ENCODE measurements at places on chromosomes 5 and 9. TPM values are rescaled to one million over a fixed set of nuclear protein-coding genes. Genes with fewer than 3 reads are reported as not detected.

- DNase-seq, result no peak
Measured at GRCh38 chr5:21573416-21574314, 1279.5 kb downstream of the CDH12 start.

DNA sequence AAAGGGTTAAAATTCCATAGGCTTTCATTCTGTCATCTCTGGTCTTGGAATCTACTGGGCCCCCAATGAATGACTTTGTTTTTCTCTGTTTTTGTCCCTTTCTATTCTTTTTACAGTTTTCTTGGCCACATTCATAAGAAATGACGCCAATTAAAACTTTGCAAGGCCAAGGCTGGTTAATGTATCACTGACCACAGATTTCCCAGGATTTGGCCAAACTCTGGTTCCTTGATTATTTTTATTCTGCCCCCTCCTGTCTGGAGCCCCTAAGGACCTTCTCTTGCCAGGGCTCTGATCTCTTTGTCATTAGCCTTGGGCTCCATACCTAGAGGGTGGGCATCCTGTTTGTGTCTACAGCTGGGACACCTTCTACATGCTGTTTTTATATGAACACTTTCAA is 388.9 kb upstream of the PAPPA start:
- no peak for DNase-seq

SLC6A3 gene
- total RNA-seq, result 0.50 TPM

- DNase-seq, result no peak
Measured at GRCh38 chr9:101902051-101902450, 163.6 kb upstream of the GRIN3A start.

IL5 gene
- not detected for total RNA-seq

GRCh38 chr5:117645400-117645799 is 1070.8 kb upstream of the SEMA6A start:
- DNase-seq, result no peak

DNA sequence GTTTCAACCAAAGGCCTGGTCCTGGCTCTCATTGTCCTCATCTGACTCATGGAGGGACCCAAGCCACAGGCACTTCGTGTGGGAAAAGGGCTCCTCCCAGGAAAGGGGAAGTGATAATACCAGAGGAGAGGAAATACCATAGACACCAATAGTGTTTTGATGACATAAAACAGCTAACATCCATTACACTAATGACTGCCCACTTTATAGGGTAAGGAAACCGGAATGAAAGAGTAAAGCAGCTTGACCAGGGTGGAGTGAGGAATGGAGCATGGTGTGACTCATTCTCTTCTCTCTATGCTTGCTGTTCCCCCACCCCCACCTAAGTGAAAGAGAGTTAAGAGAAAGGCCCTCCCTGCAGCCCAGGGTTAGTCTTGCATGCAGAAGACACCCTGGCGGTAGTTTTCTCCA is 67.4 kb upstream of the HRH2 start:
- DNase-seq, result no peak

DNA sequence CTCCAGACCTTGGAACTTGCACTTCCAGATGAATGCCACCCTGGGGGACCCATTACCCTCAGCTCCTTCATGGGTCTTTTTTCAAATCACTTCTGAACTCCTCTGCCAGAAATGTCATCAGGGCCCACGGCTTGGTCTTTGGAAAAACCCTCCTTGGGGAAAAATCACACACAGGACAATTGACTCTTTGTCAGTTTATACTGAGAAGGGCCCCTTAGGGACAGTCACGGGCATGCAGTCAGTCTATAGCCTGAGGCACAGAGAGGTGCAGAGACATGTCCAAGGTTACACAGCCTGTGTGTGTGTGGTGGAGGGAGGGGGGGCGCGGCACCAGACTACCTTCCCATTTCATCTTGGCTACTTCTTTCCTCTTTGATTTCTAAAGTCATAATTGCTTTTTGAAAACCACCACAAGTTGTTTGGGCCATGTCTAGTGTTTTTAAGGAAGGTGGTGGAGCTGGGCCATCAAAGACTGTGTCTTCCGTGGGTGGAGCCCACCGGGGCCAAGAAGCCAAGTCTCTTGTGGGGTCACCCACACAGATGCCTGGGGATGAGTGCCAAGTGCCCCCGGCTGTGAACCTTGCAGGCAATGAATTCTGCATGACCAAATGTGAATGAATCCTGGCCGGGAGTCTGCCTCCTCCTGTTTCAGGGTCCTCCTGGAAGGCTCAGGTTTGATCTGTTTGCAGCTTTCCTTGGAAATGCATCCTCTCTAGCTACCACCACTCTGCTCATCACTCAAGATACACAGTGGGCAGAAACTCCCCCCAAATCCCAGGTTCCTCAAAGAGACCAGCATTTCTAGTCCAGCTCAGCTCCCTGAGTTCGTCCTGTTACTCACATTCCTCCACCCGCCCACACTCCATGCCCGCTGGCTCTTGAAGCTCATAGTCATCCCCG is 200.1 kb upstream of the TBC1D2 start:
- DNase-seq, result no peak

DNA sequence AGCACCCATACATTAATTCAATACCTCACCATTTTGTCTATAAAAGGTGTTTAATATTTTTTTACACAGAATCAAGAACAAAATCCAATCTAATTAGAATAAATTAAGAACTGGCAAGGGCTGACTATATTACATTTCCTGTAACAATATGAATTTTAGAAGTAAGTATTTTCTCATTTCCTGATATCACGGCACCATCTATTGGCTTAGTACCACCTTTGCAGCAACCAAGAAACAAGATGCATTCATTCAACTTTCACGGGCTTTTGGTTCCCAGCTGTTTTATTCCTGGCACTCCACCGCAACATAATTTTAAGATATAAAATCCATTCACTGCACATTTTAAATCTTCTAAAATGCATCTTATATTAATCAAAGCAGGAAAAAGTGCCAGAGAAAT is 20.6 kb downstream of the PSMB7 start:
- DNase-seq, result no peak

- DNase-seq, result no peak
Measured at GRCh38 chr5:168318240-168318639, 26.8 kb downstream of the WWC1 start.

PTGS1 gene
- total RNA-seq, result 16.0 TPM

ZNF462 gene
- 18.5 TPM for total RNA-seq

RHOBTB3 gene
- total RNA-seq, result 143 TPM

- DNase-seq, result no peak
Measured at GRCh38 chr9:105964156-105964555, 269.8 kb downstream of the TMEM38B start.

DNA sequence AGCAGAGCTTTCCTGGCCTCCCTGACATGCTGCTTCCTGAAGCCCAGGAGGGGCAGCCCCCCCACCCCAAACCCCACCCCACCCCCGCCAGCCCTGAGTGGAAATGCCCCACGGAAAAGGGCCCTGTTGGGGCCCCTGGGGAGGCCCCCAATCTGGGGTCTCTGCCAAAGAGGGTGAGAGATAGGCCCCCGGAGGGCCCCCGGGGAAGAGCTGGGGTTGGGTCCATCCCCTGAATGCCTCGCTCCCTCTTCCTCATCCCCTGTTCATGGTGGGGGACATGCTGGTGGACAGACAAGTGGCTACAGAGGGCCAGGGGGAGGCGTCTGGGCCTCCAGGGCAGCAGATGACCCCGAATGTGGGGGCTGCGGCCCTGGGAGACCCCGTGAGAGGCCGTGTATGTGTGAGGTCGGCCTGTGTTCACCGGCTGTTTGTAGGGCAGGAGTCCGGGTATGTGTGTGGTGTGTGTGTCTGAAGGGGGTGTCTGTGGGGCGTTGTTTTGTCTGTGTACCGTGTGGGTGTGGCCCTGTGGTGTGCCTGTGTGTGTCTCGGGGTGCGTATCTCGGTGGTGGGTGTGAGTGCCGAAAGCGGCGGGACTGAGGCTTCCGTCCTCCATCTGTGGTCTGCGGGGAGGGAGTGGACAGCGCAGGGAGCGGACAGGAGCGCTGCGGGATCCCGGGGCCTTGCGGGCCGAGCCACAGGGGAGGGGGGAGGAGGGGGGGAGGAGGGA is 11.3 kb downstream of the C9orf50 start:
- DNase-seq, result no peak

TRIM32 gene
- total RNA-seq, result 14.1 TPM

GRCh38 chr5:179812135-179812825 is 5.6 kb upstream of the MGAT4B start:
- DNase-seq, result no peak

DNA sequence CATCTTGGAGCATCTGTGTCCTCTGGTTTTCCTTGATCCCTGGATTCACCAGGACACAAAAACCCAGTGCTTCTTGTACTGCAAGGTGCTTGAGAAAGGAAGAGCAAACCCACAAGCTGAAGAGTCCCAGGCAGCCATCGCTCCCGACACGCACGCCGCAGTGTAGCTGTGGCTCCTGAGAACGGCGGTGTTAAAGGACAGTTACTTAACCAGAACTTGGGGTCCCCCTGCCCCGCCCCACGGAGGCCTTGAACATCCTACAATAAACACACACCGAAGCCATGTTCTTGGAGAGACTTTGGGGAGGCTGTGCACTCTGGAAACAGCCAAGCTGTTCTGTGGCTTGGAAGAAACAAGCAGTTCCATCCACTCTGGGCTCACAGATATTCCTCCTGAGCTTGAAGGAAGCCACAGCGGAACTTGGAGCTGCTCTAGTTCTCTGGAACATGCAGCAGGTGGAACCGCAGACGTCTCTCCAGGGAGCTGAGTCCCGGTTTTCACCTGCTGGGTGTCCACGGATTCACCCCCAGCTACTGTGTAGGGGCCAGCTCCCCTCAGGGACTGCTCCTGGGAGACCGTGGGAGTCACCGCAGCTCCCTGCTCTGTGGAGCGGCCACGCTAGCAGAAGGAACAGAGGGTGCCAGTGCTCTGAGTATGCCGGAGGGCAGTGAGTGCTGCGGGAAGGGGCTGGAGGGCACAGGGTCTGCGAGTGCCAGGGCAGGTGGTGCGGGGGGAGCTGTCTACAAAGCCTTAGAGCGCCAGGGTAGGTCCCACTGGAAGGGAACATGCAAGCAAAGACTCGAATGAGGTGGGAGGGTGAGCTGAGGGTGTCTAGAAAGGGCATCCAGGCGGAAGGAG is 107.3 kb downstream of the ADAMTS2 start:
- no peak for DNase-seq

SLC25A2 gene
- not detected for total RNA-seq

DNA sequence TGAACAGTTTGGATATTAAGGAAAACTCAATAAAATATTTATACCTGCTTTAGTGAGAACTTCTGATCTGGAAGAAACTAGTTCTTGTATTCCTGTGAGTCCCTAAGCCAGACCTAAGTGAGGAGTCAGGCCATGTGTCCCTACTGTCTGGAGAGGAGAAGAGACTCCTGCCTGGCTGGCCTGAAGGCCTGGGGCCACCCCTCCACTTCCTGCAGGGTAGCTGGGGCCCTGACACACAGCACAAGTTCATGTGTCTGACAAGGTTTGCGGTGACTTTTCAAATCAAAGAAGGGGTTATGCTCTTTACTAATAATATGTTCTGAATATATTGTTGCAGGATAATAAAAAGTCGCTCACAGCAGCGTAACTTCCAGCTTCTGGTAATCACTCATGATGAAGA is 16.1 kb upstream of the IL13 start:
- DNase-seq, result no peak

- DNase-seq, result no peak
Measured at GRCh38 chr5:122501089-122501435, 189.0 kb downstream of the SNCAIP start.

- no peak for DNase-seq
Measured at GRCh38 chr5:11268891-11269290, 507.9 kb upstream of the DAP start.

RPL7A gene
- 2,244 TPM for total RNA-seq

IGFBPL1 gene
- not detected for total RNA-seq

GRCh38 chr5:134493461-134494055 is 31.9 kb upstream of the JADE2 start:
- DNase-seq, result no peak

DNA sequence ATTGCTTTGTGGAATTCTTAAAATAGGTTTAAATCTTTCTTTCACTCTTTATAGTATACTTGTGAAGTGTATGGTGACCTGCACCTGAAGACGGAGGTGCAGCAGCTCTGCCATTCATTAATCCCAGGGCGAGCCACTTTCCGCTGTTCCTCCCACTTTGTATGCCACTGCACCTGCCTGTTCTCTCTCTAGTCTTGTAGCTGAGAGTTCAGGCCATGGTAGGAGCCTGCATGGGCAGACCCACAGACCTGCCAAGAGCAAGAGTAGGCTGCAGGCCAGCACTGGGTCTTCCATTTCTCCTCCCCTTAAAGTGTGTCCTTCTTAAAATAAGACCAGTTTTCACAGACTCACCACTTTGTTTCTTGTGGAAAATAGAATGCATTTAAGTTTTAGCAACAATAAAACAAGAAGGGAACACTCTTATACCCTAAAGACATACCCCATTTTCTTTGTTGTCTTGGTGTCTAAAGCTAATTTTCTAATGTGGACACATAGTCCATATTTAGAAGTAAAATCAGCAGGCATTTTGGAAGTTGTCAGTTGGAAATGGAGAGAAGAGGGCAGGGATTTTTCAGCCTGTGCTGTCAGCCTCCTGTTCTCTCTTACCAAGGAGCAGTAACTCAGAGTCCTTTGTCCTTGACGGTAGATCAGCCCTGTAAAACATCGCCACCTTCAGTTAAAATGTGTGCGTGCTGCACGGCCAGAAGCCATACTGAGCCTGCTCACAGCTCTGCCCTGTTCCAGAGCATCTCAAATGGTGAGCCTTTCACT is 103.2 kb downstream of the SNCAIP start:
- DNase-seq, result no peak

LVRN gene
- 14.9 TPM for total RNA-seq

SPINK7 gene
- not detected for total RNA-seq

DNA sequence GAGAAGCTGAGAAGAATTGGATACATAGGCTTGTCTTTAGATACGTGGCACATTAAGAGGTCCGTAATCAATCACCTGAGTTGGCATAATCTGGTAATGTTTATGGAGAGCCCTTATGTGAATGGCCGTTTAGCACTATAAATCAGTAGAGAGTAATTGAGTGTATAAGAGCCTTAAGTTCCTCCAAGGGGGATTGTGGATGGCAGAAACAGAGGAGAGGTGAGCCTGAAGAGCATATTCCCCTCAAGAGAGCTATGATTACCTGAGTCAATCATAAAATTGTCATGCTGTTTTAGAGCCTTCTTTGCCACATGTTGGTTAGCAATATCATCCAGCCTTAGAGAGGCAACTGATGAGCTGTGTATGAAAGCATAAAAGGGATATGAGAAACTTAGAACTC is 58.8 kb downstream of the FOCAD start:
- no peak for DNase-seq

GRCh38 chr5:1011741-1012312 is 3.2 kb downstream of the NKD2 start:
- no peak for DNase-seq

QRFP gene
- total RNA-seq, result not detected

GDF9 gene
- total RNA-seq, result 0.31 TPM

GRCh38 chr5:96909003-96909402 is 26.9 kb upstream of the LNPEP start:
- no peak for DNase-seq

PHF24 gene
- total RNA-seq, result 0.95 TPM

- DNase-seq, result peak; percentile 77
Measured at GRCh38 chr9:133122935-133123611, 2.0 kb upstream of the RALGDS start.

WDR70 gene
- total RNA-seq, result 19.0 TPM

GRCh38 chr5:177357459-177358351 is at the start of gene RGS14:
RGS14 (plus strand) TSS chr5:177357924; CDS start chr5:177358025, 101 bp downstream.
- no peak for DNase-seq

PCDHA13 gene
- 1.4 TPM for total RNA-seq

All from omental fat pad (tissue), 4 donors.